ENCODE measurements at places on chromosomes 5 and 9.

GRCh38 chr5:52283221-52283620 is 504.5 kb upstream of the ITGA1 start:
- DNase-seq: no peak

GRCh38 chr5:24789611-24790351 is 145.0 kb upstream of the CDH10 start:
- no peak for DNase-seq

DNA sequence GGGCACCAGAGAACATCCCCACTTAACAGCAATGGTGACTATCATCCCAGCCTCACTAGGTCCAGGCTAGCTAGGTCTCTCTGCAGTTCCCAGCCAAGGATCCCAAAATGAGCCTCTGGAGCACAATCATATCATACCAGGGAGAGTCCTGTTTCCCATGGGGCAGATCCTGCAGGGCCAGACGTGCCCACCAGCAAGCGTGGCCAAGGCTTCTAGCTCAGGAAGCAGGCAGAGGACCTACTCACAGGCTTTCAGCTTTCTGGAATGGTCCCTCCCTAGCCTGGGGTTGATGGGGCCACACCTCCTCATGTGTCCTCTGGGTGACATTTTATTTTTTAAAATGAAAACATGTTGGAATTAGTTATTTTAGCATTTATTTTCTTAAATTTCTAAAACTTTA is 45.7 kb upstream of the PITX1 start:
- DNase-seq: no peak

DNA sequence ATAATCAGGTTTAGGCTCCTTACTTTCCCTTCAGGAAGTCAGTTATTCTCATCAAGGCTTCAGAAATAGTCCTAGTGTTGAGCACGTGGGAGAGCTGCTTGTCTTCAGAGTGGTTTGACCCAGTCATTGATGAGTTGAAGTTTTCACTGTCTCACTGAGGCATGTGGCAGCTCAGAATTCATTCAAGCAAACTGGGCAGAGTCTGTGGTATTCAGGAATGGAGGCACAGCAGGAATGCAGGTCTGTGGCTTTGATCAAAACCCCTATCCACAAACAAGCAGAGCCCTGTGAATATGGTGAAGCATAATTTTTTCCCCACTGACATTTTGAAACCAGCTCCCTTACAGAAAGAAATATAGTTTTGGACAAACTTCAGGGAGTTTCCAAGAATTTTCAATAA is 207.3 kb downstream of the CD180 start:
- no peak for DNase-seq

- DNase-seq: no peak
These were observed 311.4 kb downstream of the TMEM167A start for GRCh38 chr5:82765765-82766164.

DNA sequence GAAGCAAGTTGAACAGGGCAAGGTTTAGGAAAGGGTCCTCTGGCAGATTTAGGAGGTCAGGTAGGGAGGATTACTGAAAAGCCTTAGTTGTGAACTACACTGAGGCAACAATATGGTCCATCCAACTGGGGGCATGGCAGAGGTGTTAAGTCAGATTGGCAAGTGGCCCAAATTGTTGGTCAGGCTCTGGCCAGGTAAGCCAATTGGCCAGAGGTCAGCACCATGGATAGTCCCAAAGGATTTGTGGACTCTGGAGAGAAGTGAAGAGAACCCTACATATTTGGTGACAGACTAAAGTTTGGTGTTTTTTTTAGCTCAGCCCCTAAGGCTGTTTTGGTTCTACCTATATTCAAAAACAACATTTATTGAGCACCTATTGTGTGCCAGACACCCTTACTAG is 39.1 kb upstream of the RASGRF2 start:
- DNase-seq: no peak

DNA sequence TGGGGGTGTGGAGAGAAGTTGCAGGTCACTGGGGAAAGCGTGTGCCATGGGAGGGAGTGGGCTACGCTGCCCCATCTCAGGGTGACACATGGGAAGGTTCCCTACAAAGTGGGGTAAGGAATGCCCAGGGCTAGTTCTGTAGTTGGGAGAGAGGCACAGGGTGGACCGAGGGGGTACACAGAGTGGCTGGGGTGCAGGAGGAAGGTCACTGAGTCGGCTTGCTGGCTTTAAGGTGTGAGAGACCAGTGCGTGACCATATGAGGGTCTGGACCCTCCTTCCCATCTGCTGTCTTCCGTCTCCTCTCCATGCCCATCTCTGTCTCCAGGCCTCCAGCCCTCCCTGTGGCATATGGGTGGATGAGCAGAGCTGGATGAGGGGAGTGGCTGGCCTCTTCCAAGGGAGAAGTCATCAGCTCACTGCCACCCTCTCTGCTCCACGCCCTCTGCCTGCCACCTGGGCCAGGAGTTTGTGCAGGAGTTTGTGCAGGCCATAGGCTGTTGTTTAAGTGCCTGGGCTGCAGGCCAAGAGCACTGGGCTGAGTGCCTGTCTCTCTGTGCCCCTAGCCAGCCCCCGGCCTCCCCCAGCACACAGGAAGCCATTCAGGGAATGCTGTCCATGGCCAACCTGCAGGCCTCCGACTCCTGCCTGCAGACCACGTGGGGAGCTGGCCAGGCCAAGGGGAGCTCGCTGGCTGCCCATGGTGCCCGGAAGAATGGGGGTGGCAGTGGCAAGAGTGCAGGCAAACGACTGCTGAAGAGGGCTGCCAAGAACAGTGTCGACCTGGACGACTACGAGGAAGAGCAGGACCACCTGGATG is 96.8 kb downstream of the PHF2 start:
- no peak for DNase-seq

GRCh38 chr9:3750321-3750720 is 224.5 kb upstream of the RFX3 start:
- no peak for DNase-seq

GRCh38 chr9:90642570-90643539 is at the start of gene DIRAS2:
Gene DIRAS2 (minus strand): TSS chr9:90642824. CDS start chr9:90613827, 28,997 bp downstream.
- no peak for DNase-seq

GRCh38 chr9:72464857-72465592 is 56.4 kb upstream of the TMC1 start:
- DNase-seq: no peak

- no peak for DNase-seq
These were observed 655.2 kb downstream of the PDE4D start for GRCh38 chr5:59238126-59238902.

GRCh38 chr5:219991-220390 is 1.9 kb downstream of the SDHA start:
- no peak for DNase-seq

- no peak for DNase-seq
These were observed 30.5 kb downstream of the ZNF618 start for GRCh38 chr9:113906411-113907110.

GRCh38 chr9:4128876-4129275 is 171.0 kb downstream of the GLIS3 start:
- no peak for DNase-seq

DNA sequence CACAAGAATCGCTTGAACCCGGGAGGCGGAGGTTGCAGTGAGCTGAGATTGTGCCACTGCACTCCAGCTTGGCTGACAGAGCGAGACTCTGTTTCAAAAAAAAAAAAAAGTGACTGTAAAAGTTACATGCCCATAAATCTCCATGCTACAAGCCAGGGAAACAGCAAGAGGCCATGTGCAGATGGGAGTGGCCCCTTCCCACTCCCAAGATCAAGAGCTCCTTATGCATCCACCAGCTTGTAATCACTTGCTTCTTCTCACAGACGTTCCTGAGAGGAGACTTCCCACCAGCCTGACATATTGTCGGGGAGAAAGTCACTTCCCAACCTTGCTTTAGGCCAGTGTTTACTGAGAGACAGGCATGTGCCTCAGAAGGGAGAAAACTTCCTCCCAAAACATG is 45.6 kb upstream of the N4BP3 start:
- DNase-seq: no peak

DNA sequence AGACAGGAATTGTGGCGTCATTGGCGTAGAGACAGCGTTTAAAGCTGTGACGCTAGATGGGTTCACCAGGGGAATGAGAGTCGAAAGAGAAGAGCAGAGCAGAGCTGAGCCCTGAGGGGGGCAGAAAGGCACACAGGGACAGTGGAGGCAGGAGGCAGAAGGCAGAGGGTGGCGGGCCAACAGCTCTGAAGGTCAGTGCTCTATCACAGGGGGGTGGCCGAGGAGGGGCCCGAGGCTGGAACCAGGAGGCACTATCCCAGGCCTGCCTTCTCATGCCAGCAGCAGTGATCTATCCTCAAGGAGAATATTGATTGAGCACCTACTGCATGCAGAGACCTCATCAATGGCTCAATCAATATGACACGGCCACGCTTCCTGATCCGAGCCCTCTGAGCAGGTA is 132.4 kb downstream of the KCNIP1 start:
- DNase-seq: peak; percentile 4

GRCh38 chr5:1105350-1106265 is 6.3 kb downstream of the SLC12A7 start:
- DNase-seq: no peak

DNA sequence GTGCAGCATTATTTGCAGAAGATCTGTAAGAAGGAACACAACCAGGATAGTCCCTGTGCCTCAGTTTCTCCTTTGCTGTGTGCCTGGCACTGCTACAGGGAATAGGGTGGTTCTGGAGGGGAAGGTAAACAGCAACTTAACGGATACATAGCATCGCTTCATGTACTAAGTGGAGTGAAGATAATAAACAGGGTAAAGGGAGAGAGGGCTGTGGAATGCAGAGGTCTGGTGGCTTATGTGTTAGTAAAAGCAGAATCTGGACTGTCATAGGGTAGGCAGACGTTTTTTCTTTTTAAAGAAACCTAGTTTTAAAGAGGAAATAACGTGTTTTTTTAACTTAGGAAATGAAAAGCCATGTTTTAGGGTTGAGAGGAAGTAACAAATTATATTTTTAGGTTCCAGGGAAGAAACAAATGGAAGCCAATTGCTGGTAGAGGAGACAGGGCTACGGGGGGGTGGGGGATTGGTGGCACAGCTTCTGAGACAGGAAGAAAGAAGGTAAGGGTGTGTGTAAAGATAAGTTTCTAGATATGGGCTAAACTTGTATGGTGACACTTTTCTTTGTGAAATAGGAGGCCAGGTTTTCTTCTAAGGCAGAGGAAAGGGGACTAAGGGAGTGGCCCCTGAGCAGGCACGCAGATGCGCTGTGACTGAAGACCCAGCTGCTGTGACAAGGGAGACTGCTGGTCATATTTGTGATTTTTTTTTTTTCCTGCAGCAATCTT is 1.3 kb downstream of the GNG10 start:
- no peak for DNase-seq

DNA sequence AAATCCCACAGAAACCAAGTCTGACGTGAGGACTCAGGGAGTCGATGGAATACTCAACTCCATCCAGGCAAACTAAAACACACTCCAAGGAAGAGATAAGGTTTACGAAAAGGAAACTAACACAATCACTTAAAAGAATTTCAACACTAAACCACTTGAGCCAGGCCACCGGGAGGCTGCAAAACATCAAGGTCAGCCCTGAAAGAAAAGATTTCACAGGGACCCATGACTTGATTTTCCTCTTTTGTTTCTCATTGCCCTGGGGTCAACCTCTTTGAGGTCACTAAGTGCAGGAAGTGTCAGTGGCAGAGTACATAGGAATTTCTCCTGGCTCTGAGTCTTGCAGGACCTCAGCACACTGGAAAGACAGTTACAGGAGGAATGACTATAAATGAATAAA is 77.8 kb upstream of the TARS1 start:
- DNase-seq: no peak

- DNase-seq: no peak
These were observed 109.9 kb upstream of the RGMB start for GRCh38 chr5:98663521-98663920.

- no peak for DNase-seq
These were observed 32.0 kb downstream of the CPEB4 start for GRCh38 chr5:173920024-173920753.

DNA sequence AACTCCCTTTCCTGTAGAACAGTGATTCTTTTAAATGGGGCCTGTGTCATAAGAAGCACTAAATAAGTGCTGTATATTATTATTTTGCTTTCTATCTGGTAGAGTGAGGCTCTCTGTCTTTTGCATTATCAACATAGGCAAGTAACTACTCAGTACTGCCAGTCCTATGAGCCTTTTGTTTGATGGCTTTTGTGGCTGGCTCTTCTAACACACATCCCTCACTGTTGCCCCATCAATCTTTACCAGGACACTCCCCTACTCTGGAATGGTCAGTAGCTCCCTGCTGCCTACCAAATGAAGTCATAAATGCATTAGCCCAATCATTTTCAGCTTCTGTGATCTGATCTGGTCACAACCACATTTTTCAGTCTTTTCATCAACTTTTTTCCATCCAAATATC is 137.6 kb downstream of the INSYN2B start:
- DNase-seq: no peak

- no peak for DNase-seq
These were observed 98.9 kb upstream of the PHYKPL start for GRCh38 chr5:178331491-178331996.

DNA sequence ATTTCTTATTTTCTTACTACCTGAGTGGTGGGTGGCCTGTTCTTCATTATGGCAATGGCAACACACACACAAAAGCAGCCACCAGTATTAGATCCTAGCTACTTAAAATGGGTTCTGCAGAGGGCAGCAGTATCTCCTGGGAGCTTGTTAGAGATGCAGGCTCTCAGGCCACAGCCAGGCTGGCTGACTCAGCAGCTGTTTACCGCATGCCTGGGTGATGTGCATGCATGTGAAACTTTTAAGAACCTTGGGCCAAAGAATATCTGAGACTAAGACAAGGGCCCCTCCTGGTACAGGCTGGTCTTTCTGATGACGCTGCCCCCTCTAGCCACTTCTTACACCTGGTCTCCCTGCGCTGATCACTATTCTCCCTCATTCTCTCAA is 399.0 kb downstream of the MED10 start:
- no peak for DNase-seq

- no peak for DNase-seq
These were observed 43.6 kb upstream of the C5orf46 start for GRCh38 chr5:147949711-147950573.
